CD4-positive, alpha-beta T cell treated with Interleukin-15 for 4 hours (primary cell): ENCODE measurements at places on chromosomes 11 and 22.
A peak's percentile ranks its signal among the peaks of the same experiment; 100 is the strongest.

DNA sequence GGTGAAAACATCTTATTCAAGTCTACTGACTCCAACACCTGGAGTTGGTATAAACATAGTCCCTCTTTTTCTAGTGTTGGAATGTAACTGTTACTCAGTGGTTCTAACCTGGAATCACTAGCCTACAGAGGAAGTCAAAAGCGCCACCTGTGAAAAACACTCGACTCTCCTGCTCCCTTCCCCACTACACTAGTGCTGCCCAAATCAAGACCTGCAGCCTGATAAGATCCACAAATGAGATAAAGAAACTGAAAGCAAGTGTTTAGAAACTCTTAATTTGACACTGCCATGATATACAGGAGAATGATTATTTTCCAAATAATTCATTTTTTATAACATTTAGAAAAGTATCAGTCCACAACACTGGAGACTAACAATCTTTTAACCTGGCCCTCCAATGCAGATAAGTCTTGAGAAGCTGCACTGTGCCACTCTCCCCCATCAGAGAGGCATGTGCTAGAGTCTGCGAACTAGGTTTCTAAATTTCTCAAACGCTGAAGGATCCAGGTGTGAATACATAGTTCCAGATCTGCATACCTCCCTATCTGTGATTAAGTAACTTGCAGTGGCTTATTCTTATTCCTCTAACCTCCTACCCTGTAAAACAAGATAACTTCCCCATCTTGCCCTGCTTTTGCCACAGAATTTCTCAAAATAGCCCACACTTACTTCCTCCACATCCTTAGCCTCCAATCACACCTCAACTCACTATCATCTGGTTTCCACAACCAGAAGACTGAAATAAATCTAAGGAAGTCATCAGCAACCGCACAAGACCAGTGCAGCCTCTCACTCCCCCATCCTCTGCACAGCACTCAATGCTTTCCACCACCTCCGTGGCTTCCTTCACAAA lies 88.1 kb downstream of the RRAS2 start:
- peak; percentile 10 for DNase-seq

- DNase-seq: no peak
Measured at GRCh38 chr11:72160319-72160718, 24.8 kb downstream of the FOLR3 start.

DNA sequence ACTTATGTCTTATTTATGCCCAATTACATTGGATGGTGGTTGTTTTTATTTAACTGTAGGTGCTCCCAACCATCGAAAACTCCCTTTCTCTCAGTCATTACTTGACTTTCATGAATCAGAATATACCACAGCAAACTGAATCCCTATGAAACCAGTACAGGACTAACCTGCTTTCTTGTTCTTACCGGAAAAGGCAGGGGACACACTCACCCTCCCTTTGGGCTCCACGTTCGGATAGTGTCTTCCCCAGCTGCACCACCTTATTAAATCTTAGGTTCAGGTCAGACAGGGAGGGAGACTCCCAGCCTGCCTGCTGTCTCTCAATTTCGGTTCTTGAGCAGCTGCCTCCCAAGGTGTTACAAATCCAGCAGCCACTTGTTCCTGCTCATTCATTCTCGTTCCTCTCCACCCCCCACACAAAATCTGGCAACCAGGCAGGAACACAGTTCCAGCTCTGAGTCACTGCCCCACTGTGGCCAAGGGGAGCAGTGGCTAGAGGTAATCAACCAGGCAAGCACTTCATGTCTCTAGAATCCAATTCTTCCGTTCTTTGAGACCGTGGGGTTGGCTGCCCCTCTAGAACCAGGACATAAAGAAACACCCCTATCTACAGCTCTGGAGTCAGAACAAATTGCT lies 133.0 kb downstream of the PLEKHA7 start:
- DNase-seq: no peak

GRCh38 chr11:119585043-119585781 lies 143.8 kb downstream of the NECTIN1 start:
- no peak for DNase-seq

DNA sequence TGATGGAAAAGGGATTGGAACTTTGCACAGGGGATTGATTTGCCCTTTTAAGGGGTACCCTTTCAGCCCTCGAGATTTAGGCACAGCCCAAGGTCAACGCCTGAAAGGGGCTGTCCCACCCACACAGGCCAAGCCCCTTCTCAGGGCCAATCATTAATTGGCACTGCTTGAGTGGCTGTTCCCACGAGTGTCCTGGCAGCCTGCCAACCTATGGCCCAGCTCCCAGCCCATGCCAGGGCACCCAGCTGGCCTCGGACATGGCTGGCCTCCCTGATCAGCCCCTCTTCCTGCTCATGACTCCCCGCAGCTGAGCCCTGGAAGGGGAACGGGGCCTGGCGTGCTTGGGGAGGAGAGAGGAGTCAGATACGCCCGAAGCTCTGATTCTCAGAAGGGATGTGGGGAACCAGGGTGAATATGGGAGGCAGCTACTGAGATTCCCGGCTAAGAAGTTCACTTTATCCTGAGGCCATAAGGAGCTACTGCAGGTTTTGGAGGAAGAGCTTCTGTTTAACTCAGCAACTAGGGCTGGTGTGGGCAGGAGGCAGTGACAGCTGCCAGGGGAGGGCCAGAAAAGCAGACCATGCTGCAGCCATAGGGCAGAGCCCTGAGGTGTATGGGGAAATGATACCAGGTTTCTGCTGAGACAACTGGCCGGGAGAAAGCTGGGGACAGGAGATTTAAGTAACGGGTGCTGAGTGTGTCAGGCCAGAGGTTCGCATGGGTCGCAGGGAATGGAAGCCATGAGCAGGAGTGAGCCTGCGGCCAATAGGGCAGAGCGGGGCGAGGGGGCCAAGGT lies 30.0 kb downstream of the WNT7B start:
- no peak for DNase-seq

GRCh38 chr11:117417856-117418255 lies 90.2 kb downstream of the CEP164 start:
- no peak for DNase-seq

DNA sequence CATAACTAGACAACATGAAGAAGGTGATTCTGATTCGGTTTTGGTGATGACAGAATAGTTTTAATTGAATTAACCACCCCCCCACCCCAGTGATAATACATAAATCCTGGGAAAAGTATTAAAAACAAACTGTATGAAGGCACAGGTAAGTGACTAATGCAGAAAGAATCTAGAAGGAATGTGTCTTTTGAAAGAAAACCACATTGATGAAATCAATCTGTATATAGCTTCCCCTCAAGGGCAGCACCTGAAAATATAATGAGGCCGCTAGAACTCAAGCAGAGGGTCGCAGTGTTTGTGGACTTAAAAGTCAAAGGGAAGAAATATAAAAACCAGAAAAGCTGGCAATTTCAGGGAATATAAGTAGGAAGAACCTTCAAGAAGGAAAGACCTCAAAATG lies 580.5 kb upstream of the CHORDC1 start:
- no peak for DNase-seq

GRCh38 chr11:88813233-88813915 lies 252.4 kb downstream of the GRM5 start:
- no peak for DNase-seq

DNA sequence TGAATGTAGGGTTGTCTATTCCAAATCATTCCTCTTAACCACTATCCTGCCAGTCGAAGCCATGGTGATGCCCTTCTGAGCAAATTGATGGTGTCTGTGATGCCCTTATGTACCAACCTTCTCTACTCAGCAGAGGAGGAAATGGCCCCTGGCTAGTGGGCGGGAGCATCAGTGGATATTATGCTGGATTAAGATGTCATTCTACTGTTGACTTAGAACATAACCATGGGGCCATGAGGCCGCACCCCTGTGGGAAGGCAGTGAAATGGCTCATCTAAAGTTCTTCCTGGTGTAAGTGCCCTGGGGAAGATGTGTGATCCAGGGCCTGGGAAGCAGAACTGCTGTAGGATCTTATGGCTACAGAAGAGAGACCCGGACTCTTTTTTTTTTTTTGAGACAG lies 20.7 kb upstream of the P2RY2 start:
- DNase-seq: no peak

DNA sequence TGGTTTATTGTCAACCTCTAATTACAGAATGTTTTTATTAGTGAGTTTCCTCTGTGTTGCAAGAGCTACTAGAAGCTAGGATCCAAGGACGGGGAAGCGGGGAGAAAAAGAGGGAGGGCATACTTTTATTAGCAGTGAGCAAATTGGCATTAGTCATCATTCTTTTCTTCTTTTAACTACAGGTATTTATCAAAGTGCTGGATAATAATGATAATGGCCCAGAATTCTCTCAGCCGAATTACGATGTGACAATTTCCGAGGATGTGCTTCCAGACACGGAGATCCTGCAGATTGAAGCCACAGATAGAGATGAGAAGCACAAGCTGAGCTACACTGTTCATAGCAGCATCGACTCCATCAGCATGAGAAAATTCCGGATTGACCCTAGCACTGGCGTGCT lies 179.7 kb upstream of the MTNR1B start:
- DNase-seq: no peak

- DNase-seq: no peak
Measured at GRCh38 chr11:120517390-120517761, 5.8 kb downstream of the GRIK4 start.

DNA sequence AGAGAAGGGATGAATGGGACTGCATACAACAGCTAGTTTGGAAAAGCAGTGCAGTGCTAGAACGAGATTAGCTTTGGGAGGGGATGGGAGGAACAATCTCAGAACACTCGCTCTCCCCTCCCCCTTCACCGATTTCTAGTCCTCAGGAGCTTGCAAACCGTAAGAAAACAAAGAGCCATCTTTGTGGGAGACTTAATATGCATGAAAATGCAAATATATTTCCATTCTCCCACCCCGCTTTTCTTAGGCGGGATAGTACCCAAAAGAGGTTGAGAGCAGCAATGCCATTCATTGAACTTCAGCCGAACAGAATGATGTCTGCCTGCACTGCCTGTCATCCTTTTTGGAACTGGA lies 1.1 kb downstream of the SPINDOC start:
- DNase-seq: no peak

GRCh38 chr11:67519726-67520125 lies 3.5 kb downstream of the CABP2 start:
- no peak for DNase-seq

DNA sequence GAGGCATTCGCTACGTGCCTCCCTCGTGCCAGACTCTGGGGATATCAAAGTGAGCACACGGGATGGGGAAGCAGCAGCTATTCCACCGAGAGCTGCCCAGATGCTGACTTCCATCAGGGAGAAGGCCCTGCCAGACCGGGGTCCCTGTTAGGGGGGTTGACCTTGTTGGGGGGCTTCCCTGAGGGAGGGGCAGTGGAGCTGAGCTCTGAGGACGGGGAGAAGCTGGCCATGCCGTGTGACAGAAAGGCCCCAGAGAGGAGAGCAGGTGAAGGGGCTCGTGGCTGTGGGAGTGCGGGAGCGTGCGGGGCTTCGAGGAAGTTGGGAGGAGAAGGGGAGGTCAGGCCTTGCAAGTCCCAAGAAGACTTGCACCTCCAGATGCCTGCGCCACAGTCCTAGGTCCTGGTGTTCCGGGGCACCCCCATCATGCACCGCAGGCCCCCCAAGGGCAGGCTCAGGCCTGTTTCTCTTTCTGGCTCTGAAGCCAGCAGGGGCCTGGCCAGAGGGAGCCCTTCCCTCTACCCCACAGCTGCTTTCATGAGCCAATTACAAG lies 94.4 kb downstream of the ARHGAP8 start:
- DNase-seq: no peak

GRCh38 chr22:36277482-36278291 lies 24.8 kb downstream of the APOL1 start:
- peak; percentile 69 for DNase-seq

DNA sequence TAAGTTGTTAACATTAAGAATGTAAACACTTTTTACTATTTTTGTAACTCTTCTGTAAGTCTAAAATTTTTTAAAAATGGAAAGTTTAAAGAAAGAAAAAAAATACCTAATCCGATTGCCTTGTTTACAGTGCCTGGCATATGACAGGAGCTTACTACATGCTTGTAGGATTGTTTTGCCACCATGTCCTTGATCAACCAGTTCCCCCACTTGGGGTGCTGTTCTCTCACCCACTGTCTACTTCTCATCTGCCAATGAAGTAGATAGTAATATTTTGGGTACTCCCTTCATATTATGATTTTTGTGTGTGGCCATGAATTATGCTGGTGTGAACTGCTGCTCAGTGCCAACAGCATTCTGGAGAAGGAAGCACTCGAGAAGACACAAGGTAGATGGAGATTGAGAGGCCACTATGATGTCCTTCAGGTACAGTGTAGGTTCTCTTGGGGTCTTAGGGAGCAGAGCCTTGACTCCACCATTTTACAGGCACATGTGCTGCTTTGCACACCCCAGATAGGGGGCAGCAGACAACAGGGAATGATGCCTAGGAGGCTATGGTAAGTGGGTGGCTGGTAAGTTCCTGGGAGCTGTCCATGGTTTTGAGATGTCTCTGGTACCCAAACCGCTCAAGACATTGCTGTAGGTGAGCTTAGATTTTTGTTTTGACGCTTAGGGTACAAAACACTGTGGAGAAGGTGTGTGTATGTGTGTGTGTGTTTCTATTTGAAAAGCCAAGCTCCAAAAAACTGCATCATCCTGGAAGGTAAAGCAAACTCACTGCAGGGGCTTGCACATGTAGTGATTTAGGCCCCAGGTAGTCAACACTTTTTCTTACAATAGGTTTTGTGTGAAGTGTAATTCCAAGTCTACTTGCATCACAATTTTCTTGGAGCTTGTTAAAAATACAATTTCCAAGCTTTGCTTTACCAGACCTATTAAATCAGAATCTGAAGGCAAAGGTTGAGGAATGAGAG lies 494.5 kb upstream of the LARGE1 start:
- no peak for DNase-seq

- DNase-seq: no peak
Measured at GRCh38 chr11:60995798-60996197, 24.3 kb downstream of the CD6 start.

DNA sequence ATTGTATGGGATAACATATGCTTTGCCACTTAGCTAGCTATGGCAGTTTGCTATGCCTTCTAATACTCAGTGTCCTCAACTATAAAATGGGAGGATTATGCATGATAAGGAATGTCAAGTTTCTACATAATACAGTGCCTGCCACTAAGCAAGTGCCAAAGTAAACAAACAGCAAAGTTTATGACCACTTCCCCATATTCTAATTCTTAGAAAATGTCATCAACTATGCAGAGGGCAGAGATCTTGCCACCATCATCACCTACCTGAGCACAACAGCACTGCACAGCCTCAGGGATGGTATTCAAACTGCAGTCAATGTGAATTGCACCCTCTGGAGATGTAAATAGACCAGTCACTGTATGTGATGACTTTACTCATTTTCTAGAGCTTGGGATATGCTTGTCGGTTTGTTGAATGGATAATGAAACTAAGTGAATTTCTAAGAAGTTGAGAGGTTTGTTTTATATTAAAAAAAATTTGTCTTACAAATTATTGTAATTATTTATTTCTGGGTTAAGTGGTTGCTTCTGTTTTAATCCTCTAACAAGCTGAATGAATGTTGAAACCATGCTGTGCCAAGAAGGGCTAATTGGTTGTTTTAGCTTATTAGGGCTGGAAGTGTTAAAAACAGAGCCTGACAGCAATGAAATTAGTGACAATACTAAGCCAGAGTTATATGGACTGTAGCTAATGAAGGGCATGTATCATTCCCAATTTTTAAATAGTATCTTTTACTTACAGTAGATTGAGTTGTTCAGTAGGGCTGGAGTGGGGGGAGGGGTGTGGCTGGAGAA lies 398.4 kb downstream of the CNTN5 start:
- DNase-seq: no peak
